ENCODE measurements at places on chromosomes 16 and 17. TPM values are rescaled to one million over a fixed set of nuclear protein-coding genes. Genes with fewer than 3 reads are reported as not detected.

Gene ITFG1
- 32.5 TPM for total RNA-seq

Gene RCVRN
- total RNA-seq = 0.65 TPM

Gene CDRT15L2
- not detected for total RNA-seq

Gene PDILT
- total RNA-seq = not detected

Gene SLC12A3
- total RNA-seq = not detected

Gene TBC1D3D
- total RNA-seq = not detected

Gene EVI2B
- total RNA-seq = 26.0 TPM

Gene SLFN12L
- 31.2 TPM for total RNA-seq

Gene MEIOC
- total RNA-seq = not detected

Gene SULT1A3
- 32.3 TPM for total RNA-seq

Gene ZNF624
- total RNA-seq = 3.7 TPM

Gene MPP3
- total RNA-seq = 23.4 TPM
